ENCODE measurements at places on chromosomes 11 and 22.

GRCh38 chr11:70278994-70279393, 8.5 kb downstream of the PPFIA1 start:
- DNase-seq = no peak

GRCh38 chr11:134486106-134486505, 74.1 kb upstream of the B3GAT1 start:
- DNase-seq = no peak

- no peak for DNase-seq
These were observed 27.4 kb upstream of the CCND1 start for GRCh38 chr11:69613594-69613993.

- DNase-seq = no peak
These were observed 71.8 kb downstream of the DSCAML1 start for GRCh38 chr11:117725048-117725734.

- DNase-seq = no peak
These were observed 27.8 kb downstream of the LMO1 start for GRCh38 chr11:8235925-8236324.

DNA sequence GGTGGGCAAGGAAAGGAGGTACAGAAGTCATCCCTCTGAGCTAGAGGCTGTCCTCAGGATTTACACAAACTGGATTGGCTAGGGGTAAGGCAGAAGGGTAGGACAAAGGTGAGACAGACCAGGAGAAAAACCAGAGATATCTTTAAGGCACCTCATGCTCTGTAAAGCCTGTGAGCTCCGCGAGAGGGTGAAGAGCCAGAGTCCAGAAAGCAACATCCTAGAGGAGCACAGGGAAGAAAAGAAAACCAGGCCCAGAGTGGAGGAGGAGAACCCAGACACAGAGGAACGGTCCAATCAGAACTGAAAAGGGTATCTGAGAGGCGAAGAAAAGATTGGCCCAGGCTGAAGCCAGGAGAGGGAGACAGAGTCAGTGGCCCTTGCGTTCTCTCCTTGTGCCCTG, 5.1 kb downstream of the SLC37A4 start:
- no peak for DNase-seq

GRCh38 chr11:120712881-120713280, 201.3 kb downstream of the GRIK4 start:
- DNase-seq = no peak

DNA sequence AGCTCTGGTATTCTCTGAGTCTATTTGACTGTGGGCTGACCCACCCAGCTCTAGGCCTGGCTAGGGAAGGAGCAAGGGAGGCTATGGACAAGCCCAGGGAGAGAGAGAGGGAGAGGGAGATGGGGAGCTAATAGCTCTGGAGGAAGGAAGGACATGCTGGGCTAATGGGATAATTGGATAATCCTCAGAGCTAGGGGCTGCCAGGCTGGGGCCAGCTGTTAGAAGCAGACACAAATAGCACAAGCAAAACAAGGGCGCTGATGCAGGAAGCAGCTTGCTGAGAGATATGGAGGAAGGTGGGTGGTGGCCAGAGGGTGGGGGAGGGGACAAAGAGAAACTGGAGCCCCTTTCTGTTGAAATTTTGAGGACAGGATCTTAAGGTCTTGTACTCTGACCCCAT, 23.2 kb downstream of the ADORA2A start:
- DNase-seq = no peak

DNA sequence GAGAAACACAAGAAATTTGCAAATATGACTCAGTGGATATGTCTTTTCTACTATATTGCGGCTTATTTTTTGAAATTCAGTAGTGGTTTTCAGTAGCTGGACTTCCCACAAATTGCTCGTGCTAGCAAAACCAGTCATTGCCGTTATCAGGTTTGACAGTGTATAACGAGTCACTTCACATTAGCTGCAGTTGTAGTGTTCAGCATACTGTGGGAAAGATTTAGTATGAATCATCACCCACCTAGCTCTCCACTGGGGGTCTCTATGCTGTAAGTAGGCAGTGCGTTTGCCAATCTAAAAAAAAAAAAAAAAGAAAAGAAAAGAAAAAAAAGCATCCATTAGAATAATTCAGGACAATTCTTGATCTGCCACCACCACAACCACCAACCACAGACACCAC, 1318.9 kb downstream of the LRRC4C start:
- no peak for DNase-seq

DNA sequence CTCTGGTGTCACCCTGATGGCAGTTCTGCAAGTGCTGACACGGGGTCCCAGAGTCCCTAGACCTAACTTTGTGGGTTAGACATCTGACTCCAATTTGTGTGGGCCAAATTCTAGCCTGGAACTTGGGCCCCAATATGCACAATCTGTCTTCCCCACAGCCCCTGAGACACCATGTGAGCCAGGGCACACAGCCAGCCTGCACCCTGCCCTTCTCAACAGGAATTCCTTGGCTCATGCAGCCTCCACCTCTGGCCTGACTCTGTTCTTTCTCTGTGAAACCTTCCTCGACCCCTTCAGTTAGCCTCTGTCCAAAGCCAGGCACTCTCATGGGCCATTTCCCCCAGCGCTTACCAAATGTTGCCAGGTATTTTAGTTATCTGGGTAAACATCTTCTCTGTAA, 59.1 kb upstream of the POU2AF1 start:
- no peak for DNase-seq

DNA sequence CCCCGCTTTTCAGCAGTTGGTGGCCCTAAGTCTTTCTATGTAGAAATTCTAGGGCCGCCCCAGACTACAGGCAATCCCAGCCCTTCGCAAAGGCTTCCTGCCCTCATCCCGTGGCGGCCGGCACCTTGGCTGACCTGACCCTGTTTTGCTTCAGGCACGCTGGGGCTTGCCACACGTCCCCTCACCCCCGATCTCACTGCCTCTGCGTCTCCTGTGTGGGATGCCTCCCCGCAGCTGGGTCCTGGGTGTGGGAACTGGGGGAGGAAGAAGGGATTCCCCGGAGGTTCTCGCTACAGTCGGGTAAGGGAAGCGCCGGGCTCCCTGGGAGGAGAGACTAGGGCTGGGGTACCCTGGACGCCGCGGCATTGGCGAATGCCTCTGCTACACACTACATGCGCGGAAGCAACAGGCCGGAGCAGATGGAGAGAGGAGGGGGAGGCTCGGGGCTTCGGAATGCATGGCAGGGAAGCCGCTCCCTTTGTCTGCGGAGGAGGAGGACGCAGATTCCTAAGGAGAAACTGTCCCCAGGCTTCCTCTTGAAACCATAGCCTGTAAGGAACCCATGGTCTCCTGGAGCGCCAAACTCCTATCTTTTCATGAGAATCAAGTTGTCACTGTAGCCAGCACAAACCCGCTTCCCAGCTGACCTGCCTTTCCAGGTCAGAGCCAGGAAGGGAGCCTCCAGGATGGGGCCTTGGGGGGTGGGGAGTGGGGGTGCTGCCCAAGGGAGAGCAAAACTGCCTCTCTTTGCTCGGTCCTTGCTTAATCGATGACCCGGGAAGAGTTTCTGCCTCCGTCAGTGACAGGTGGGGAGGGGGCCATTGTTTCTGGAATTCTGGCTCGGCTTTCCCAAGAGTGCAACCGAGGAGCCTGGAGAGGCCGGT, 1.4 kb downstream of the DTX4 start:
- no peak for DNase-seq

DNA sequence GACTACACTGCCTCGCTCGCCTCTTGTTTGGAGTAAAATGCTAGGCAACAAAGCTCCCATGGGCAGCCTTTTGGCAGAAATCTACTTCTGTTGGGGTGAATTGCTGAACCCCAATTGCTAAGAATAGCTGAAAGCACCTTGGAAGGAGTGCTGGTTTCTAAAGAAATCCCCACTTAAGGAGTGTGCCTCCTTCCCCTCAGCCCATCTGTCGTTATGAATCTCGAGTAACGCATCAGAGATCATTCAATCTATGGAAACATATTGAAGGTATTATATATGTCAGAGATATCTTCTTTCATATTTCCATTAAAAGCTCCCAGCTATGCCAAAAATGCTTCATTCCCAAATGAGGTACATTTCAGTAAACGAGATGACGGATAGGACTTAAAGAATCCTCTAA, 229.6 kb upstream of the BLID start:
- DNase-seq = no peak

GRCh38 chr22:25223269-25223850, 3.9 kb downstream of the CRYBB2 start:
- no peak for DNase-seq

GRCh38 chr22:29635734-29636357, 32.4 kb downstream of the NF2 start:
- DNase-seq = peak; percentile 46

DNA sequence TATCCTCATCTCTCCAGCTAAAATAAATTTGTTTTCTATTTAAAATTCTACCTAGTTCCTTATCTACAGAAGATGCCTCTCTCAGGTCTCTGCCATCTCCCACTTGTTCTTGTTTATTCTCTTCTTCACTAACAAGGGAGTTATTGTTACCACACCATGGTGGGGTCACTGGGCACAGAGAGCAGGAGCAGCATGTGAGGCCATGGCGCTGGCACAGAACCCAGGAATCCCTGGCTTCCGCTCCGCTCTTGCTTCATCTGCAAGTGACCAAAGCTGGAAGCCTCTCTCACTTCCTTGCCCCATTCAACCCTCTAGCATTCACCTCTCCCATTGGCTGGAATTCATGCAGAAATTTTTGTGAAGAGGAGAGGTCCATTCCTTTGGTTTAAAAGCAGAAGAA, 190.7 kb upstream of the NCAM1 start:
- peak; percentile 66 for DNase-seq

GRCh38 chr11:46298699-46299433, 21.4 kb downstream of the CREB3L1 start:
- no peak for DNase-seq

GRCh38 chr11:126328938-126329643, 25.2 kb downstream of the DCPS start:
- DNase-seq = no peak

GRCh38 chr11:20739577-20739976, 70.2 kb downstream of the NELL1 start:
- no peak for DNase-seq

GRCh38 chr11:78444726-78445125, 27.1 kb upstream of the GAB2 start:
- DNase-seq = no peak

- DNase-seq = no peak
These were observed 24.4 kb upstream of the SHISAL1 start for GRCh38 chr22:44336962-44337677.

DNA sequence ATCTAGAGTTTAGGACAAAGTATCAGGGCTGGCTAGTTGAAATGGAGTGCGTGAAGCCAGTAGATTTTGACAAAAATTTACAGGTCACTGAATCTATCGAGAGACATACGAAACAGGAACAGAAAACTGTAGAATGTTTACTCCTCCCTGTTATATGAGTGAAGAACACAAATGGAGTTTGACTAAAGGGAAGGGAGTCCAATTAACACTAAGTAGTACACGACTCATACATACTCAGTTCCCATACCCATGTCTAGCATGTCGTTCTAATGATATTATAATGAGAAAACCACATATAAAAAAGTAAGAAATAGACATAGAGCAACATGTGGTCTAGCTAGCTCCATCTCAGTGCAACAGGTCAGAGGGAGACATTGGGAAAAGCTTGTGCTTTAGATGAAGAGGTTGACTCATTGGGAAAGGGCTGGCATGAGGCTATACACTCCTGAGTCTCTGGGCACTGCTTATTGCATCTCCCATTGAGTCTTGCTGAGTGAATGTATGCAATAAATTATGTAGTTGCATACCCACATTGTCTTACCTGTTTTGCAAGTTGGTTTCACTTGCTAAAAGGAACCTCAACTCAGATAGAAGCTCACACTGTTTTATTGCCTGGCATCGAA, 43.5 kb downstream of the CD44 start:
- no peak for DNase-seq

DNA sequence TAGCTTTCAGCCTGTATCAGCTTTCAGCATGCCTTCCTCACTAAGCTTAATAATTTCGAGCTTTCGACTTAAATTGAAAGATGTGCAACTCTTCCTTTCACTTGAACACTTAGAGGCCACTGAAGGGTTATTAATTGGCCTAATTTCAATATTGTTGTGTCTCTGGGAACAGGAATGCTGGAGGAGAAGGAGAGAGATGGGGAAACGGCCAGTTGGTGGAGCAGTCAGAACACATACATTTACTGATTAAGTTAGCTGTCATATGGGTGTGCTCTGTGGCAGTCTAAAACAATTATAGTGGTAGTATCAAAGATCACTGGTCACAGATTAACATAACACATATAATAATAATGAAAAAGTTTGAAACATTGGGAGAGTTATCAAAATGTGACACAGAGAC, 106.2 kb downstream of the LRRC32 start:
- DNase-seq = no peak

- no peak for DNase-seq
These were observed 398.1 kb upstream of the API5 start for GRCh38 chr11:42913731-42914130.

GRCh38 chr11:60985991-60986915, 14.8 kb downstream of the CD6 start:
- no peak for DNase-seq

DNA sequence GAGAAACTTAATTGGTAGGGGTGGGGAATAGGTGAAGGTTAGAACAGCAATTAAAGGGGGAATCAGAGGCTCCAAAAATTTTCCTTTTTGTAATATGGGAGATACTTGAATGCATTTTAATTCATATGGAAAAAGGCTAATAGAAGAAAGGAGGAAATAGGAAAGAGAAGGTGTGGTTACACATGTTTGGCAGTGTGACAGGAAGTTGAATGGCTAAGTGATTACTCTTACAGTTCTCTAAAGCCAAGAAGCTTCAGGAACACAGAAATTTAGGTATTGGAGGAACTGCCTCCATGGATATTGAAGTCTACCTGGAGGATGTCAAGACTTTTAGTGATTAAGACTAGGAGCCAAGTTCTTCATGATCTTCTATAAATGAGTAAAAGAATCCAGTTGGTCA, 6.3 kb downstream of the NXPE2 start:
- no peak for DNase-seq

DNA sequence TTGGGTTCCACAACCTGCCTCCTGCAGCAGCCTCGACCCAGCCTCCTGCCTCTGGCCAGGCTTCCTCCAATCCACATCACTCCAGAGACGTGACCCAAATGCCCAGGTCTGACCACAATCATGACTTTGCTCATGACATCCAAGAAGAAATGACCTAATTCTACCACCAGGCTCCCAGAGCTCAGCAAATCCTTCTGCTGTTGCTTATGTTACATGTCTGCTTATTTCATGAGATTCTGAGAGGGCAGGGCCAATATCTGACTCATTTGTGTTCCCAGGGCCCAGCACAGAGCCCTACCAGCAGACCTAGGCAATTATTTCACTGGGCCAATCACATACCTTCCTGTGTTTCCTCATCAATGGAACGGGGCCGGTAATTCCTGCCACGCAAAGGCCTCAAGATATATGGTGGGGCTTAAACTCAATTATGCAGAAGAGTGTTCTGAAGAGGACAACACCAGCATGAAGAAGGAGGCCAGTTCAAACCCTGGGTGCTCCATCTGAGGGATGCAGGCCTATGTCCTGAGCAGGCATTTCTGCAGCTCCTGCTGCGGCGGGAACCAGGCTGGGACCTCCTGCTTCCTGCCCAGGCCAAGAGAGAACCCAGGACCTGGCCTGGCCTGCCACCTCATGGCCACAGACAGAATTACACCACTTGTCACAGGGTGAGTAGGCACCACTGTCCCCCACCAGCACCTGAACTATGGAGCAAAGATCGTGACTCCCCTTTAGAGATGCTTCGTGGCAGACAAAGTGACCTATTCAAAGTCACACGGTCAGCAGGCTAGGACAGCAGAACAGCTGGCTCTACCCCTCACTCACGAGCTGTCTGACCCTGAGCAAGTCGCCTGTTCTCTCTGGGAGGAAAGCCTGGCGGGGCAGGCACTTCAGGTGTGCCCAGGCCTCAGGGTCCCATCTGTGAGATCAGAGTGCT, 5.9 kb downstream of the CENPM start:
- peak; percentile 69 for DNase-seq

GRCh38 chr22:31192513-31192912, 19.6 kb upstream of the LIMK2 start:
- DNase-seq = no peak
